ENCODE measurements at places on chromosomes 12 and 14.

DNA sequence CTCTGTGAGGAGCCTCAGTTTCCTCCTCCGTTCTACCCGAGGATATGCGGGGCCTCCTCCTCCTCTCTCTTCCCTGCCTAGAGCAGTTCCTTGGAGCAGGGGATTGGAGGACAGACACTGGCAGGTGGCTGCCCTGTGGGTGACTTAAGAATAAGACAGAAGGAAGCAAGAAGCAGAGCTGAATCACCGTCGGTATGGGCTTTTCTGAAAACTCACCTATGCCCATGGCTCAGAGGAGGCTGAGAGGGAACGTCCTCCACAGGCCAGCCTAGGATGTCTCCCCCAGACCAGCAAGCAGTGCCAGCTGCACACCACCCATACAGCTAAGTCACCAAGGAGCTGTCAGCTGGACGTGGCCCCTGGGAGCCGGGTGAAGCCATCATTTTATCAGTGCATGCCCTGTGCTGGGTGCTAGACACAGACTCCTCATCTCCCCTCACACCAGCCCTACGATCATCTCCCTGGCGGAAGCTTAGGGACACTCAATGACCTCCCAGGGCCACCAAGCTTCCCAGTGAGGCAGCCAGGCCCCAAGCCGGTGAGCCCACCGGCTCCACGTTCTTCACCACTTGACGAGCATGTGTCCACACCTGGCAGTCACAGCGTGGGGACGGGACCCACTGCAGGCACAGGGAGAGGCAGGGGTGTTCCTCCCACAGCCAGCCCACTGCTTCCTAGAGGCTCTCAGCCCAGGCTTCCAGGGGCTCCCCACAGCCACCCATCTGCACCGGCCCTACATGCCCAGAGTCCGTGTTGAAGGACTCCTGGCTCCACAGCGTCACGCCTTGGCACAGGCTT, 21.4 kb downstream of the ITPK1 start:
- no peak for DNase-seq

- DNase-seq: no peak
Measured at GRCh38 chr12:43434614-43435013, 117.4 kb downstream of the ADAMTS20 start.

DNA sequence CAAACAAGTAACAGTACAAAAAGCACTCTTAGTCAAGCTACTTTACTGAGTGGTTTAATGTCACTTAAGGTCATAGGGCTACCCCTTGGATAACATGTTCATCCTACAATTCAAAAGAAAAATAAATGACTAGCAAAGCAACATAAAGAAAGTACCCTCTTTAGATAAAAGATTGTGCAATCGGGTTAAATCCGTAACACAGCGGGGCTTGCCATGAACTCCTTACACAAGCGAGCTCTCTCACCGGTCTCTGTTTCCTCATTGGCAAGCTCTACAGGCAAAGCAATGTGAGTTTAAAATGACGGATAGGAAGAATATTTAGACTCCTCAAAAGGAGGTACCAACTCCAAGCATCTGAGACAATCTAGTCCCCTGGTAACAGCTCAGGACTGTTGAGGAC, 140.6 kb downstream of the EGLN3 start:
- no peak for DNase-seq

GRCh38 chr14:23610815-23611289, 25.3 kb upstream of the DHRS2 start:
- DNase-seq: no peak

GRCh38 chr12:115440438-115440837, 756.5 kb upstream of the TBX3 start:
- no peak for DNase-seq

DNA sequence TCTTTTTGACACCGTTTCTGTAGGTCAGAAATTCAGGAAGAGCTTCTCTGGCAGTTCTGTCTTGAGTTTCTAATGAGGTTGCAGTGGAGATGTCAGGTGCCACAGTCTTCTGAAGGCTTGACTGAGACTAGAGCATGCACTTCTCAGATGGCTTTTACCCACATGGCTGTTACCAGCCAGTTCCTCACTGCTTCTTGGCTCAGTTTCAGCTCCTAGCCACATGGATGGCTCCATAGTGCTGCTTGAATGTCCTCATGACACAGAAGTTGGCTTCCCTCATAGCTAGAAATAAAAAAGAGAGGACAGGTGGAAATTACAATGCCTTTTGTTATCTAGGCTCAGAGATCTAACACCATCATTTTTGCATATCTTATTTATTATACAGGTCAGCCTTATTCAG, 38.1 kb upstream of the SLC2A13 start:
- DNase-seq: peak; percentile 43

DNA sequence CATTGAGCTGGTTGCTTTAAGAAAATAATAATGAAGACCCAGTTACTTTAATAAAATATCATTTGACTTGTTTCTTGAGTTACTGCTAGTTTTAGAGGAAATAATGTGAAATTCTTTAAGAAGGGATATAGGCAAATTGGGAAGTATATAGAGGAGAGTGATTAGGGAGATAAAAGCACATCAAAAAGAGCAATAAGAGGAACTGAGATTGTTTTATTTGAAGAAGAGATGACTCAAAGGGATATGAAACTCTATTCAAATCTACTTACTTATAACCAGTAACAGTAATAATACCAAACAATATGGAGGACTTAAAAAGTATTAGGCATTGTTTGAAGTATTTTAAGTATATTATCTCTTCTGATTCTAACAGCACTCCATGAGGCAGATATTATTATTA, 37.1 kb downstream of the LRRK2 start:
- DNase-seq: no peak

- DNase-seq: peak; percentile 23
Measured at GRCh38 chr12:69095765-69096477, 143.4 kb upstream of the CPSF6 start.

DNA sequence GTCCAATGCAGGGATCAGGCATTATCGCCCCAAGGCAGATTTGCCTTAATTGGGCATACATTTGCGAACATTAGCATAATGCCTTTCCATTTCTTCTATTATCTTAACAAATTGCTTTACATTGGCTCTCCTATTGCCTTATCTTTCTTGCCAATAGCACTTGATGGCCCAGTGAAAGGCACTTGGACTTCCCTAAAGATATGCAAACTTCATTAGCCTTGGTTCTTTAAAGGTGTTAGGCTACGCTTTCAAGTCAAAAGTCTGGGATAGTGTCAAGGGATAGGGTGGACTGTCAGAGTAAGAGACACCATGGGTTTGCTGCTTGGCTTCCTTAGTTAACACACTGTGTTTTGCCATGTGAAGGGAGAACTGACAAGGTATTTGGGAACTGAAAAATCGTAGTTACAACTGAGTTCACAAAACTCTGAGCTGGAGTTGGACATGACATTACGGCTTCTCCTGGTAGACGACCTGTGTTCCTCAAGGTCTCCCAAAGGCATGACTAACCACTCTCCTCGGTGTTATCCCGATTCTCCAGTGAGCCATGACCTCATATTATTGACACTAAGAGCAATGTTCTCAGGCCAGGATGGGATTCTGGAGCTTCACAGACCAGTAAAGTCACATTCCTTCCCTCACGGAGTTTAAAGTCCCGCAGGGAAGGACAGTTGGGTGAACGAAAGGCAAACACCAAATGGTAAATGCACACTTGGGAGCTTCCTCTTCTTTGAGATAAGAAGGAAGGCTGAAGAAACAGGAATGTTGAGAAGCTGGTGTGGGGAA, 65.2 kb downstream of the TBC1D30 start:
- DNase-seq: no peak

DNA sequence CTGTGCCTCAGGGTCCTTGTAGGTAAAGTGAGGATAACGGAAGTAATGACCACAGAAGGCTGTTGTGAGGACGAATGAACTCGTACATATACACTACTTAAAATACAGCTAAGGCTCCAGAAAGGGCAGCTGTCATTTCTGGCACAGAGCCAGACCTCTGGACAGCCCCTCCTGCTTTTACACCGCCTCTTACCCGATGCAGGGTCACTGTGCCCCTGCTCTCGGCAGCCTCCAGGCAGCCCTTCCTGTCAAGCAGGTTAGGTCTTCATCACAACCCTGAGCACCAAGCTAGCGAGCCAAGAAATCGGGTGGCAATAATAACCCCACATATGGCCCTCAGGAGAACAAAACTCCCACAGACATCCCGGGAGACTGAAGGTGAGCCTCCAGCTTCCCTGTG, 8.5 kb downstream of the TMEM229B start:
- DNase-seq: peak; percentile 23

- DNase-seq: peak; percentile 64
Measured at GRCh38 chr14:66624336-66624937, 116.5 kb downstream of the GPHN start.

DNA sequence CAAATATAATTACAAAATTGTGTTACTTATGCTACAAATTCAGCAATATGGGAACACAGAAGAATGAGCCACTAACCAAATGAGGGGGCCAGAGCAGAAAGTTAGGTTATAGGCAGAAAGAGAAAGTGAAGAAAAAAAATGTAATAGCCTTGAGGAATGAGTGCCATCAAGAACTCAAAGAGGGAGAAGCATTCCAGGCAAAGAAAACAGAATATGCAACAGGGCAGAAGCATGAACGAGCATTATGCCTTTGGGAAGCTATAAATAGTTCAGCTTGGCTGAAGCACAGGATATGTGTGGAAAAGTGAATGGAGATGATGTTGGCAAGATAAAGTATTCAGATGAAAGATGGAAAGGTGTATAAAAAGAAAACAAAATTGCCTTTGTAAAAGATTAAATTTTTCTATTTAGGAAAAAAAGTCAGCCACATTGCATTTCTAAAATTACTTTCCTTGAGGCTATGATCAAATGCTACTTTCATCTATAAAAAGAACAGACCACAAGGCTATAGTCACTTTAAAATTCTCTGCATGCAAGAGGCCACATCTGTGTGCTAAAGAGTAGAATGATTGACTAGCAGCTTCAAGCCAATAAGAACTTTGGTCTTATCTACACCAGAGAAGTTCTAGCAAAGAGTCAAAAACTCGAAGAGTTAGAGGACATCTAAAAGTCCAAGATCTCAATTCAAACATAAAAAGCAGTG, 193.6 kb upstream of the GARIN6 start:
- DNase-seq: no peak

GRCh38 chr12:49568442-49569162, 660 bp upstream of the MCRS1 start:
- peak; percentile 48 for DNase-seq

- DNase-seq: no peak
Measured at GRCh38 chr12:102682366-102683289, 202.3 kb upstream of the IGF1 start.

GRCh38 chr14:47278233-47278842, 397.1 kb downstream of the MDGA2 start:
- peak; percentile 52 for DNase-seq

DNA sequence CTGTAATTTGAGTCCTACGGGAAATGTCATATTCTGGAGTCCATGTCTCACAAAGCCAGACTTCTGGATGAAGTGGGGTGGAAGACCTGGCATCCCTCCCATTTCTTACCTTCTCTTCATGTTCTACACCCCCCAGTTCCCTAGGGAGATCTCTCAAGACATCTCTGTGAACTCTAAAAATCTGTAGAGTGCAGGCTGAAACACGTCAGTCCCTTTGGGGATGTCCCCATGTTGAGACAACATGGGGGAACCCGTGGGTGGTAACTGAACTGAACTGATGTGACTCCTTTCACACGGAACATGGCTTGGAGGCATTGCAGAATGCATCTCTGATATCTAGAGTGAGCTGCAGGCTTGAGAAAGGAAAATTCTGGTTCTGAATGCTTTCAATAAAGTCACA, 15.2 kb downstream of the SERPINA12 start:
- DNase-seq: no peak

All from RPMI8226 (cell line).